Hematopoietic multipotent progenitor cell (in vitro differentiated cells): ENCODE measurements at places on chromosomes 5 and 9.

GRCh38 chr5:169646856-169647255, 9.8 kb downstream of the DOCK2 start:
- no peak for DNase-seq

DNA sequence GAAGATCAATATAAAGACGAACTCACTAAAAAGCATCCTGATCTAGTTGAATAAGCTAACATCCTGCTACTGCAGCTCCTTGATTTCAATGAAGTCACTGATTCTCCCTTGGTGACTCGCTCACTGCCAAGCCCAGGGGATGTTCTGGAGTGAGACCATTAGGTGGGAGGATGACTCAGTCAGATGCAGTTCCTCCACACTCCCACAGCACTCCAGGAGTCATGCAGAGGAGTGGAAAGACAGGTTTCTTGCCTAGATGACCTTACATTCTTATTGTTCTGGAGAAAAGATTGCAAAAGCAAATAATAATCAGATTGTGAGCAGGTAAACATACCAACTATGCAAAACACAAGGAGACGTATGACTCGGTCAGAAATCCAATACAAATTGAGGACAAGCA, 15.3 kb downstream of the GCNT4 start:
- DNase-seq: no peak

GRCh38 chr9:112200711-112201110, 25.6 kb upstream of the SUSD1 start:
- DNase-seq: no peak

- DNase-seq: no peak
Measured at GRCh38 chr9:124419832-124420489, 4.7 kb upstream of the PSMB7 start.

- no peak for DNase-seq
Measured at GRCh38 chr9:35367451-35367850, 122.5 kb upstream of the RUSC2 start.

DNA sequence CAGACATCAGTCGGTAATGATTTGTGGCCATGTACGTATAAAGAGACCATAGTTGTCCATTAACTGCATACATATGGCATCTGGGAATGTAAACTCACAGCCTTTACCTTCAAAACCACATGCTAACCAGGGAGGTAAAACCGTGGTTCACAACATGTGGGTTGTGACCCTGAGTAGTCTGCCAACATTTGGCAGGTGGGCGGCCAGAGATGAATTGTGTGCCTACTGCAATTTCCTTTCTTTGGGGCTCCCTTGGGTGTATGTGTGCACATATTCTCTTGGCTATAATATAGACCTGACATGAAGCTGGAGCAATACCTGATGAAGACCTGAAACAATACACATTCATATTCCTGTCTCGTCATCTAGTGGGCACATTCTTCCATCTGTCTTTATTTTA, 396.0 kb downstream of the MLLT3 start:
- no peak for DNase-seq

- DNase-seq: no peak
Measured at GRCh38 chr5:80204808-80205614, 50.8 kb downstream of the SERINC5 start.

DNA sequence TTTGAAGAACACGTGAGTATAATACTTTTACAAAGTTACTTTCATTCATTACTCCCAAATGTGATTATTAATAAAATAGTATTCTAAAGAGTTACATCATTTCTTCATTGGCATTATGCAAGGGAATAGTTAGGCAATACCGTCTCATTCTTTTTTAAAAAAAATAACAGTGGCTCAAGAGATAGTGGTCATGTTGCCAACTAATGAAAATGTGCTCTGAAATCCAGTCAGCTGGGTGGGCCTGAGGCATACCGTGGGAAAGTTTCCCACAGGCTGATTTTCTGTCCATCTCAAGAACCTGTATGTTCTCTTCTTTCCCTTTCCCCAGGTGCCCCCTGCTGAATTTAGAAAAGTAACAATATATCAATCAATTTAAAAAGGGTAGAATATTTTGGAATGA, 40.8 kb upstream of the ROPN1L start:
- no peak for DNase-seq

GRCh38 chr5:32261198-32261597, 51.5 kb downstream of the MTMR12 start:
- DNase-seq: no peak

DNA sequence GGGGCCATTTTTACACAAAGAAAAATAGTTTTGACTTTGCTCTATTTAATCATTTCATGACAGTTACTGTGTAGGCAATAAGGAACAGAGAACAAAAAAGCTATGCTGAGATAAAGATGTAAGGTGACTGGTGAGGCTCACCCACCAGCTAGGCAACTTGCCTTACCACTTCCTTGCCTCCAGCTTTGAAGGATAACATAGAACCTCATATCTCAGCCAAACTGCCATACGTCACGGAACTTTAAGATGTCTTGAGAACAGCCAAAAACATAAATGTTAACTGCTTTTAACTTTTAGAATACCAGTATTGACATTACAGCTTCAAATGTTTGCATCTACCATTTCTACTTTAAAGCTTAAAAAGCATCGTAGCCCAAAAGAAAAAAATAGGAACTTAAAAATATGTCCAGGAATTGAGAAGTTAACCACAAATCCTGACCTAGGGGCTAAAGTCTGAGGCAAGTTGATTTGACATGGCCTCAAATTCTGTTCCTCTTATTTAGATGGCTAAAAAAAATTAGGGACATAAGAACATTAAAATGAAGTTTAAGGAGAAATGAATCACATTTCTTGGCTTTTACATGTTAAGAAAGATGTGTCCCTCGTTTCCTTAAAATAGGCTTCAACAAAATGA, 7.7 kb upstream of the GCNT4 start:
- no peak for DNase-seq

DNA sequence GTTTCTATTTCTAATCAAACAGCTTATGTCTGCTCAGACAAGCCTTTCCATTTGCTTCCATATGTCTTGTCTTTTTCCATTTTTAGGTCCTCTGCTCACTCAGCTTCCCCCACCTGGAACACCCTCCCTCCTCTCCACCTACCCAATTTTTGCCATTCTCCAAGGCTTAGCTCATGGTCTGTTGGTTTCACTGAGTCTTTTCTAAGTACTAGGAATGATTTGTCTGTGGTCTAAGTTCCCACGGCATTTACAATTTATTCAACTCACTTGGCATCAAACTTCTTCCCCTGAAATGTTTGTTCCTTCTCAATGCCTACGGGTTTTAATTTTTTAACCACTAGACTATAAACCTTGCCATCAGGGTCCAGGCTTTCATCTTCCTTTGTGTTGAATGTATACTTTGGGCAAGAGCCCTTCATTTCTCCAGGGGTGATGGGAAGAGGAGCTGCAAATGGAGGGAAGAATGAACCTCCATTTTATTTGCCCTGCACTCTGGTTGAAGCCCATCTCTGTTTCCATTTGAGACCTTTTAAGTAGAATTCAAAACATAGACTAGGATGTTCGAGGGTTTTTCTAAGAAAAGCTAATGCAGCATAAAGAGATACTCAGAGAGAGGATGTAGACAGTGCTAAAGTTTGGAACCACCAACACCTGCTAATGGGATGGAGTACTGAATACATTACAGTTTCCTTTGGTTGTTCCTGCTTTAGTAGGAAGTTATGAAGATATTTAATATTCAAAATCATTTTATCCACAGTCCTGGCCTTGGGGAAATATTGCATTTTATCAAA, 104.0 kb downstream of the PTTG1 start:
- DNase-seq: no peak

DNA sequence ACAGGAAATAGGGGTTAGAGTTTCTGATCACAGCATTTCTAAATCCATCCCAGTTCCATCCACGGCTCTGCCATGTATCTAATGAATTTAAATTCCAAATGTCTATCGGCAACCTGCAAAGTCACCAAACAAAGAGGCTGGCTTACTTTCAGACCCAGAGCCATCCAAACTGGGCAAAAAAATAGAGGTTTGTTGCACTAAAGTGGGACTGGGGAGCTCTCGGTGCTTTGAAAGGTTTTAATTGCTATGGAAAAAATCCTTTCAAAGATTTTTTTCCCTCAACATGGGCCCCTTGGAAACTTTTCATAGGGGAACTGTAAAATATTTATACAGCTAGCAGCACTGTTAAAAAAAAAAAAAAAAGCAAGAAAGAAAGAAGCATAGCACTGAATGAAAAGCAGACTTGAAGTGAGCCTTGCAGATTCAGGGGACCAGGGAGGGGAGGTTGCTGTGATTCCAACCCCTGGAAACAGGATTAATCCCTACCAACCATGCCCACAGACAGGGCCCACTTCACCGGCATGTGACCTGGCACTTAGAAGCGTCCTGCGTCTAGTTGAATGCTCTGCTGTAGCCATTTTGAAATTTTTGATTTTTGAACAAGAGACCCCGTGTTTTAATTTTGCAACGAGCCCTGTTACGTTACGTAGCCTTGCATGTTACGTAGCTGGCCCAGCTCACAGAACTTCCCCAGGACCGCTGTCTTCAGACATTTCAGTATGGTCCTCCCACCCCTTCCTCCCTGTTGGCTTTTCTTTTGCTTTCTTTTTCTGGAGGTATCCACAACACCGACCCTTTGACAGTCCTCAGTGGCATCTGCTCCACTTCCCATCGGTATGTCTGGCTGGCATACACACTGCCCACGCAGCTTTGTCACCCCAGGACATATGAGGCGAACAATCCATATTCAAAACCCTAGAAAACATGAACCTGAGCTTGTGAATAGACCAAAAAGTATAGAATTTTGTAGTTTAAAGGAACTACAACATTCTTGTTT, 105.3 kb upstream of the NFIB start:
- no peak for DNase-seq

DNA sequence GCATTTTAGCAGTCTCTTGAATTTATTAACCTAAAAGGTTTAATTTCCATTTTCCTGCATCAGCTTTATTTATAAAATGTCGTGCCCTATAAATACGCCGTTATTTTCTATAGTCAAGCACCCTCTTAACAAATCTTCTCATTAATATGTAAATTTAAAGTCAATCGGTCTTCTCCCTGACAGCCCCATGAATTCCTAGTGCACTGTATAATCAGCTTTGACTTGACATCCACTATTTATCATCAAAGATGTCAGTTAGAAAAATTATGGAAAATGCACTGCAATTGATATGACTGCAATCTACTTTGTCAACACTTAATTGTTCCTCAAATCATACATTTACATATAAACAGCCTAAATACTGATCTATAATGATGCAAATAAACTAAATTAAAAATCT, 83.4 kb downstream of the AP3B1 start:
- no peak for DNase-seq

GRCh38 chr5:148826739-148827070, 294 bp downstream of the ADRB2 start:
- no peak for DNase-seq

- no peak for DNase-seq
Measured at GRCh38 chr5:141363952-141364660, at the start of gene PCDHGA5. Gene PCDHGA5 (plus strand): TSS chr5:141364162. CDS start chr5:141364331, 169 bp downstream.

- no peak for DNase-seq
Measured at GRCh38 chr9:129166623-129167557, 11.2 kb downstream of the IER5L start.

- DNase-seq: no peak
Measured at GRCh38 chr9:76756268-76756640, 8.0 kb upstream of the PCA3 start.

DNA sequence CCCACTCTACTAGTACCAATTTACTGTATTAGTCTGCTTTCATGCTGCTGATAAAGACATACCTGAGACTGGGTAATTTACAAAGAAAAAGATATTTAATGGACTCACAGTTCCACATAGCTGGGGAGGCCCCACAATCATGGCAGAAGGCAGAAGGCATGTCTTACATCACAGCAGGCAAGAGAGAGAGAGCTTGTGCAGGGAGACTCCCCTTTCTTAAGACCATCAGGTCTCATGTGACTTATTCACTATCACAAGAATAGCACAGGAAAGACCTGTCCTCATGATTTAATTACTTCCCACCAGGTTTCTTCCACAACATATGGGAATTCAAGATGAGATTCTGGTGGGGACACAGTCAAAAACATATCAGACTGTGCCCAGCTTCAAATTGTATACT, 11.5 kb downstream of the UGT3A1 start:
- DNase-seq: no peak

DNA sequence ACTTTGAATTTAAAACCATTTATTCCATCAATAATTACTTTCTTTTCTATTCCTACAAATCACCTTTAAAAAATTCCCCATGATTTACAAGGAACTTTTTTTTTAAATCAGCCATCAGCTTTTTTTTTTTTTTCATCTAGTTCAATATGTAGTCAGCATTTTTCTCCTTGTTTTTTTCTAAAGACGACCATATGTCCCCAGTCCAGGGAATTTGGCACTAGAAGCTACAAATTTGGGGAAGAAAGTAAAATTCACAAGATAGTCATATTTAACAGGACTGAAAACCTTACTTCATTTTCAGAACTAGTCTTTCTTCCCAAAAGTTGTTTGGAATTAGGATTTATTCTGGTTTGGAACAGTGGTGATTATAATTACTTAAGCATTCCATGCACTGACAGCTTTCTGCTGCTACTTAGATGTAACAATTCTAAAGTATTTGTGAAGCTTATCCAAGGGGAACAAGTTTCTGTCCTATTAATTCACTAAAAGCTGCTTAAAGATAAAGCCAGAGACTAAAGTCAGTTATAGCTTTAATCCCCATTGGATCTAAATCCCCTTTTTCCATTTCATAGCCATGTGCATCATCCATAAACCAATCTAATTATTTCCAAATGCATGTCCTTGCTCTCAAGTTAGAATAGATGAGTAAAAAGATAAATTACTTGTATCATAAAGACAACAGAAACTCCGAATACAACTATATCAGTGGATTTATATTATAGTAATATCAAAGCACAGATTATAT, 7.4 kb upstream of the SNCAIP start:
- no peak for DNase-seq

DNA sequence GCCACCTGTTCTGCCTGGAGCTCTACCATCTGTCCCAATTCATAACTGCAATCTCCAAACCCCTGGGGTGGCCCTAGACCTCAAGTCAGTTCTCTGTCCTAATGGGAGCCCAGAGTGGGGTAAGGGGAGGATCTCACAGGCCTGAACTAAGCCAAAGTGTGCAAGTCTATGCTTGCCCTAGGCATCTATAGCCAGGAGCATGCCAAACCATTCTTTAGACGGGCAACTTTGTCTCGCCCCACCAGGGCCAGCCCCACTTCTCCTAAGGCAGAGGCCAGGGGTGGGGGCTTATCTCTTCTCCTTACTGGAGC, 3.3 kb downstream of the ACSL6 start:
- no peak for DNase-seq

- DNase-seq: no peak
Measured at GRCh38 chr9:107883496-107884124, 394.0 kb upstream of the KLF4 start.

- no peak for DNase-seq
Measured at GRCh38 chr9:33272061-33272460, 7.2 kb downstream of the CHMP5 start.
